ENCODE measurements at places on chromosomes 5 and 9.

GRCh38 chr9:4012441-4012840, 287.4 kb downstream of the GLIS3 start:
- DNase-seq = no peak

DNA sequence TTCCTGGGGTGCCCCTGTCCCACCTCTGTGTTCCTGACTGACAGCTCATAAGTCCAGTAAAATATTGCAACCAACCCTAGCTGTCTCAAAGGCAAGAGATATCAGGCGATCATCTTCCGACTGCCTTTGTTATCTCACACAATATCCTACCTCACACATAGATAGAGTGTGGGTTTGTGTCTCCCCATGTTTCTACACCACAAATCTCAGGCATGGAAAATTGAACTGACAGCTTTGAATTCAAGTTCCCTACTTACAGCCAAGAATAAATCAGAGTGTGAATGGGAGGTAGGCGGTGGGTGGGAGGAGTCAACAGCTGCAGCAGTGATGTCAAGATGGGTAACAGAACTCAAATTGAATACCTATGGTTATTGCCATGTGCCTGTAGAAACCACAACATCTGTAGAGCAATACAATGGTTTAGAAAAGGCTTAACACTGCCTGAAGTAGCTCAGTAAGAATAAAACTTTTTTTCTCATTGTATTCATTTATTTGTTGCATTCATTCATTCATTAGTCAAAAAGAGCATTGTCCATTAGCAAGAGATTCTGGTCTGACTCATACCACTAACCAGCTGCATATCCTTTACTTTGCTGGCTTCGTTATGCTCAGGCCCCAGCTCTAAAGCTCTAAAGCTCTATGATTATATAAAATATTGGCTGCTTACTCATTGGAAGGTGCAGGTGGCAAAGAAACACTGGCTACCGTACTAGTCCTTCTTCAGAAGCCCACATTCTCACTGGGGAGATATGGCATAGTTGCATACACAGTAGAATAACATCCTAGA, 108.2 kb upstream of the DMAC1 start:
- DNase-seq = no peak

GRCh38 chr5:6712142-6712576, 1.1 kb upstream of the TENT4A start:
- no peak for DNase-seq

DNA sequence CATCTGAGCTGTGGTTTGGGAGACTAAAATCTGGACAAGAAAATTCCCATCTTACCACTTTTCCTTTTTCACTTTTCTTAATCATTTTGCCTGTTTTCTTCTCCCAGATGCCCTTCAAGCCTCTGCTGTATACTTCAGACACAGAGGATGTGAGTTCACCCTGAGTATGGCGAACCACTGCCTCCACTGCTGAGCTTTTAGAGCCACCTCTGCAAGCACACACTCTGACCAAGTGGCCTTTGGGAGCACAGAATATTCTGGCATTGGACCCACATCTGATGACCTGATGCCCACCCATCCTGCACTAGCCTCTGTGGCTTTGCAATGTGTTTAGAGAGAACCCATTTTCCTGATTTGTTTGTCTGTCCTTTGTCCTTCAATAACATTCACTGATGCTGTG, 32.5 kb downstream of the TERT start:
- no peak for DNase-seq

GRCh38 chr5:115557667-115558387, 13.3 kb upstream of the FEM1C start:
- DNase-seq = no peak

- no peak for DNase-seq
These were observed 44.1 kb downstream of the C5orf15 start for GRCh38 chr5:133924221-133924920.

DNA sequence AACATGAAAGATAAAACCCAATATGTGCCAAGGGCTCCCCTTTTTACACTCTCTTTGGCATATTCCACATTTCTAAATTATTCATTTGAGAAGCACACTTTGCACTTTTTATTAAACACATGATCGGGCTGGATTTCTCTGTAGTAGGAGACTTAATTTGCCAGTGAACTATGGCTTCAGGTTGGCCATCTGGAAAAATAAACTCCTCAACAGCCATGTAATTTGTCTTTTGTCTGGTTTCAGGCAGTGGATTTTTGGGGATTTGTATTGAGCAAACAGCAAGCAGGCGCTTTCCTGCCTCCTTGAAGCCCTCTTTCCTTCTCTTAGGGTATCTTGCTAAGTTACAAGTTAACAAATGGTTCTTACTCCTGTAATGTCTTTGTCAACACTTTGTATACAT, 73.0 kb upstream of the DMRTA1 start:
- no peak for DNase-seq
